Type B pancreatic cell (in vitro differentiated cells): ENCODE measurements at places on chromosomes 5 and 9.
A peak's percentile ranks its signal among the peaks of the same experiment; 100 is the strongest.

DNA sequence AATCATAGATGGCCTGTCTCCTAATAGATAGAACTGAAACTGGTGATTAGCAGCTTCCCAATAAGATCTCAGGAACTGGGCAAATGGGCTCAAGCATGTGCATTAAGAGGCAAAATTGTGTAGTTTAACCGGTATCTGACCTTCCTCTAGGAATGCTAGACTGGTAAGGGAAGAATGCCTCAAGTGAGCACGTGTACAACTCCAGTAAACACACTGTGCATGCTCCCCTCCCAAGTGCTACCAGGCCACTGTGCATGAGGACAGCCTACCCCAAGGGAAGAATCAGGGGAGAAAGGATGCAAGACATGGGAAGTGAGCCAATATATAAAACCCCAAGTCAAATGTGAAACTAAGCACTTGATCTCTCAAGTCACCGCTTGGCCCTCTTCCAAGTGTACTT is 1157.4 kb upstream of the CDH18 start:
- H3K4me1 ChIP-seq: no peaks in the 10 kb centered on the region
- no peak for DNase-seq
- no peaks in the 10 kb centered on the region for H3K27me3 ChIP-seq
- H3K36me3 ChIP-seq: no peaks in the 10 kb centered on the region
- H3K27ac ChIP-seq: no peak overlapping the region

DNA sequence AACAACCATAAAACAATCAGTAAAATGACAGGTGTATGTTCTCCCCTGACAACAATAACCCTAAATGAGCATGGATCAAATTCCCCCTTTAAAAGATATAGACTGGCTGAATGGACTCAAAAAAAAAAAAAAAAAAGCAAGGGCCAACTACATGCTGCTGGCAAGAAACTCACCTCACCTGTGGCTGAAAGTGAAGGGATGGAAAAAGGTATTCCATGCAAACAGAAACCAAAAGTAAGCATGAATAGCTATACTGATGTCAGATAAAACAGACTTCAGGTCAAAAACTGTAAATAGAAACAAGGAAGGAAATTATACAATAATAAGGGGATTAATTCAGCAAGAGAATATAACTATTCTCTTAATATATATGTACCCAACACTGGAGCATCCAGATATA is 54.2 kb upstream of the SSBP2 start:
- no peak for DNase-seq
- no peaks in the 10 kb centered on the region for H3K4me1 ChIP-seq
- H3K36me3 ChIP-seq: peaks cover 6% of the 10 kb centered on the region
- peak overlapping the region; percentile 18 for H3K27ac ChIP-seq

DNA sequence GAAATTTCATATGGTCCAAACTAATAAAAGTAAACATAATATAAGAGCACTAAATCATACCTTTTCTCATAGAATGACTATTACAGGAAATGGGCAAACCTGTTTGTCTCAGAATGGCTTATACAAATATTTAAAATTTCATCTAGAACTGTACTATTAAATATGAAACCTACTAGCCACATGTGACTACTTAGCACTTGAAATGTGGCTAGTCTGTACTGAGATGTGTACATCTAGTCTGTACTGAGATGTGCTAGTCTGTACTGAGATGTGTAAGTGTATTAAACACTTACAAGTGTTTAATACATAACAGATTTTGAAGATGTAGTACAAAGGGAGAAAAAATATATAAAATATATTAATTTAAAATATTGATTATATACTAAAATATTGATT is 22.4 kb downstream of the ABITRAM start:
- no peak overlapping the region for H3K4me3 ChIP-seq
- no peak overlapping the region for H3K27ac ChIP-seq
- H3K36me3 ChIP-seq: peaks cover 3% of the 10 kb centered on the region
- H3K4me1 ChIP-seq: peaks cover 4% of the 10 kb centered on the region
- no peak for DNase-seq

- H3K4me1 ChIP-seq: peaks cover 47% of the 10 kb centered on the region
- no peak overlapping the region for H3K27ac ChIP-seq
- no peak overlapping the region for H3K4me3 ChIP-seq
- H3K27me3 ChIP-seq: peaks cover 16% of the 10 kb centered on the region
- H3K36me3 ChIP-seq: no peaks in the 10 kb centered on the region
- DNase-seq: no peak
Observed at GRCh38 chr5:158979290-158979689, 120.4 kb downstream of the EBF1 start.

DNA sequence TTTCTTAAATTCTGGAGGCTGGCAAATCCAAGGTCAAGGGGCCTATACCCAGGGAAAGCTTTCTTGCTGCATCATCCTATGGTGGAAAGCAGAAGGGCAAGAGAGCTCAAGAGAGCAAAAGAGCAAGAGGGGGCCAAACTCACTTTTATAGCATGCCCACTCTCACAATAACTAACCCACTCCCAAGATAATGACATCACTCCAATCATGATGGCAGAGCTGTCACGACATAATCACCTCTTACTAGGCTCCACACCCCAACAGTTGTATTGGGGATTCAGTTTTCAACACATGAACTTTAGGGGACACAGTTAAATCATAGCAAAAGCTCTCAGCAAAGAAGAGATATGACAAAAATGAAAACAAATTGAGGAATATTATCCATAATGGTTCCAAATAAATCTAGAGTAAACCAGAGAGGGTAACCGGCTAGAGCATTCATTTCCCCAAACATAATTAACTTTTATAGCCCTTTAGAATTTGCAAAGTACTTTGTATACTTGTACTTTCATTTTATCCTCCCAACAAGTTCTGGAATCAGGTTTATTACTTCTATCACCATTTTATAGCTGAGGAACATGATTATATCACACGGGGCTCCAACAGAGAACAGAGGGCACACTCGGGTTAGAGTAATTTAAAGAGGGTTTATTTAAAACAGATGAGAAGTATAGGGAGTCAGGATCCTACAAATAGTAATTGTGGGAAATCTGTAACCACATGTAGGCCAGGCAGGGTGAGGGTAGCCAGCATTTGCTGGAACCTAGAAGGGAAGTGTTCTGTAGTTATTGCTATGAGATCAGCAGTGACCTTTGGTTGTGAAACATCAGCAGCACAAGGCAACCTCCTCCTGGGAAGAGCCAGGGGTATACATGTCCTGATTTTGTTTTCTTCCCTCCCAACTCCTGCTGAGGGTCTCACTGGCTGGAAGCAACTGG is 7.2 kb upstream of the TARS1 start:
- H3K36me3 ChIP-seq: peaks cover 3% of the 10 kb centered on the region
- no peaks in the 10 kb centered on the region for H3K27me3 ChIP-seq
- H3K27ac ChIP-seq: no peak overlapping the region
- H3K4me3 ChIP-seq: no peak overlapping the region
- H3K4me1 ChIP-seq: no peaks in the 10 kb centered on the region

DNA sequence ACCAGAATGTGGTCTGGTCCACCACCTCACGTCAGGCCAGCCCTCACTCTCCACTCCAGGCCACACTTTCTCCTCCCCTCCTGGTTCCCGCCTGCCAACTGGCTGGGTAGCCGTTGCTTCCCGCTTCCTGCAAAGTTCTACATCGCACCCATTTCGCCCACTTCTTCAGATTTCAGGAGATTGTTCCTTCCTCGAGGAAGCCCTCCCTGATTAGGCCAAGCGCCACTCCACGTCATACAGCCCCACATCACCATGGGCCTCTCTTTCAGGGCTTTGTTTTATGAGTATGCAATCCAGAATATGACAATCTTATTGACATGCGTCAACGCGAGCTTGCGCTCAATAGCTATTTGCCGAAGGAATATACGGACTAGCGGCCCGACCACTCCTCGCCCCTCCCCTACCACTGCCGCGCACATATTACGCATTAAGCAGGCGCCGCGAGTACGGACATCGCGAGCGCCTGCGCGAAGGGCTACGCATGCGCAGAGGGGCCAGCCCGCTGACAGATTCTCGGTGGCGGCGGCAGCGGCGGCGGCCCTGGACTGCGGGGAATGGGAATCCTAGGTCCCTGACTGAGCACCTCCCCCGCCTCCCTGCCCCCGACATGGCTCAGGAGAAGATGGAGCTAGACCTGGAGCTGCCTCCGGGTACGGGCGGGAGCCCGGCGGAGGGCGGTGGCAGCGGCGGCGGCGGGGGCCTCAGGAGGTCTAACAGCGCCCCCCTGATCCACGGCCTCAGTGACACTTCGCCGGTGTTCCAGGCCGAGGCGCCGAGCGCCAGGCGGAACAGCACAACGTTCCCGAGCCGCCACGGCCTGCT is 74.7 kb downstream of the PIP5K1B start:
- no peak overlapping the region for H3K27ac ChIP-seq
- H3K4me3 ChIP-seq: no peak overlapping the region
- DNase-seq: peak; percentile 97
- peaks cover 3% of the 10 kb centered on the region for H3K27me3 ChIP-seq
- no peaks in the 10 kb centered on the region for H3K36me3 ChIP-seq

DNA sequence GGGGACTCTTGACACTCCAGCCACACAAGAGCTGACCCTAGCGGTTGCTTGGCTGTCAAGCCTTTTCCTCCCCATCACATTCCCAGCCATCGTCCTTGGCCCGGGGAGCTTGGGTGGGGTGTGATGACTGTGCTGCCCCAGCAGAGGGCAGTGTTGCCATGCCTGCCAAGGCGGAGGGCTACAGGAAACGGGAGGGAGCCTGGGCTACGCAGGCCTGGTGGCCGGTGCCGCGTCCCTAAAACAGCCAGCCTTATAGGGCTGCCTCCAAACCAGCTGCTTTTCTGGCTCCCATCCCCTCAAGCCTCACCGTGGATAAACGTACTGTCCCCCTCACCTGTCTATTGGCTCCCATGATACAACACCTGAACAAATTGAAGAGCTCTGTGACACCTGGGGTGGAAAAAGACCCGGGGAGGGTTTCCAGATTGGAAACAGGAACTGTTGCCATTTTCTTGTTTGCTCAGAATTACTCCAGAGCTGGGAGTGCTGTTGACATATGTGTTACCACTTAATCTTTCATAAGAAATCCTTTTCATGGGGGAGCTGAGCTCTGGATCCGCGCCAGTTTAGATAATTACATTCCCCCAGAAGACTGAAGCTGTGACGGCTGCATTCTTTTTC is 72.8 kb upstream of the ASTN2 start:
- peak overlapping the region; percentile 63 for H3K4me3 ChIP-seq
- H3K4me1 ChIP-seq: peaks cover 18% of the 10 kb centered on the region
- peak; percentile 84 for DNase-seq
- H3K27ac ChIP-seq: peak overlapping the region; percentile 57
- peaks cover 24% of the 10 kb centered on the region for H3K27me3 ChIP-seq

- H3K27ac ChIP-seq: no peak overlapping the region
- DNase-seq: no peak
Observed at GRCh38 chr9:94933511-94933828, 207.0 kb downstream of the AOPEP start.

DNA sequence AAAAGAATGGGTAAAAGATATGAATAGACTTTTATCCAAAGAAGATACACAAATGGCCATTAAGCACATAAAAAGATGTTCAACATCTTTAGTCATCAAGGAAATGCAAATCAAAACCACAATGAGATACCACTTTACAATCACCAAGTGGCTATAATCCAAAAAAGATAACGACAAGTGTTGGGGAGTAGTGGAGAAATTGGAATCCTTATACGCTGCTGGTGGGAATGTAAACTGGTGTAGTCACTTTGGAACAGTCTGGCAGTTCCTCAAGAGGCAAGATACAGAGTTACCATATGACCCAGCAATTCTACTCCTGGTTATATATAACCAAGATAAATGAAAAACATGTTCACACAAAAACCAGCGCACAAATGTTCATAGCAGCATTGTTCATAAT is 234.9 kb downstream of the SPATA31D1 start:
- H3K27me3 ChIP-seq: peaks cover 3% of the 10 kb centered on the region
- DNase-seq: no peak
- H3K27ac ChIP-seq: no peak overlapping the region
- H3K4me1 ChIP-seq: no peaks in the 10 kb centered on the region
- H3K36me3 ChIP-seq: no peaks in the 10 kb centered on the region
- H3K4me3 ChIP-seq: no peak overlapping the region

DNA sequence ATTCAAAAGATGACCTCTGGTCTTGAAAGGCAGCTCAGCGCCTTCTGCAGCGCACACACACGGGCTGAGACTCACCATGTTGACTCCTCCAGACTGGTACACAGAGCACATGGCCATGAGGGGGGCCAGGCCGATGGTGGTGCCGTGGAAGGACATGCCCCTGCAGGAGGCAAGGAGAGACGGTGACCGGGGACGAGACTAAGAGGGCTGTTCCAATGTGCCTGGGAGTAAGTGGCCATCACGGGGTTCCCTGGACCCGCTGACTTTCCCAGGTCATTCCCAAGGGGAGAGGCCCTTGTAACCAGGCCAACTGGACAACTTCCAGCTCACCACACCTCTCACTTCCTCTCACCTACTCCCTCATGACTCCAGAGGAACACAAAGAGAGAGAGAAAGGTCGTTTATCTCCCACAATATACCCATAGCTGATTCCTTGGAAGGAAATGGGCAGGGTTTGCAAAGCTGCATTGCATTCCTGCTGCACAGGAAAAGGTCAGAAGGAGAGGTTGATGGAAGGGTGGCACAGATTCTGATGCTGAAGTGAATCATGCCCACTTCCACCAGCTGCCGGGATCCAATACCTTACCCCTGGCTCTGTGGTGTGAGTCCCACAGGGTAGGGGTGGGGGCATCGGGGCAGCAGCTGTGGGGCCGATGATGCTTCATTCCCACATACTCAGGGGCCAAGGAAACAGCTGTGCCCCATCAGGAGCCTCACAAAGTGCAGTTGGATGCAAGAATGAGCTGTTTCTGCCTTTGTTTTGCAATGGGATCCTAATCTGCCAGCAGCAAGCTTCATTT is 47.2 kb downstream of the NIPAL4 start:
- H3K4me1 ChIP-seq: peaks cover 13% of the 10 kb centered on the region
- H3K27me3 ChIP-seq: no peaks in the 10 kb centered on the region
- H3K27ac ChIP-seq: no peak overlapping the region
- H3K36me3 ChIP-seq: peaks cover 13% of the 10 kb centered on the region
- no peak for DNase-seq
- no peak overlapping the region for H3K4me3 ChIP-seq

DNA sequence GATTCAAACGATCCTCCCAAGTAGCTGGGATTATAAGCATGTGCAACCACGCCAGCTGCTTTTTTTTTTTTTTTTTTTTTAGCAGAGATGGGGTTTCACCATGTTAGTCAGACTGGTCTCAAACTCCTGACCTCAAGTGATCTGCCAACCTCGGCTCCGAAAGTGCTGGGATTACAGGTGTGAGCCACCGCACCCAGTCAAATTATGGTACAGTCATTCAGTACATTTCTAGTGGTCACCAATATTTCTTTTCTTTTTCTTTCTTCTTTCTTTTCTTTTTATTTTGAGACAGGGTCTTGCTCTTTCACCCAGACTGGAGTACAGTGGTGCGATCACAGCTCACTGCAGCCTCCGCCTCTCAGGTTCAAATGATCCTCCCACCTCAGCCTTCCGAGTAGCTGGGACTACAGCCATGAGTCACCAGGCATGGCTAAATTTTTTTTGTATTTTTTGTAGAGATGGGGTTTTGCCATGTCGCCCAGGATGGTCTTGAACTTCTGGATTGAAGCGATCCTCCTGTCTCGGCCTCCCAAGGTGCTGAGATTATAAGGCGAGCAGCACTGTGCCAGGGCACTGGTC is 25.4 kb upstream of the DCP2 start:
- H3K27ac ChIP-seq: no peak overlapping the region
- no peak overlapping the region for H3K4me3 ChIP-seq
- H3K36me3 ChIP-seq: no peaks in the 10 kb centered on the region
- DNase-seq: no peak
- H3K4me1 ChIP-seq: no peaks in the 10 kb centered on the region
